ENCODE measurements at places on chromosomes 4 and X.

GRCh38 chrX:119007189-119007770, 32.9 kb downstream of the LONRF3 start:
- DNase-seq = no peak

- no peak for DNase-seq
Measured at GRCh38 chr4:51851090-51851936, 8.4 kb downstream of the DCUN1D4 start.

DNA sequence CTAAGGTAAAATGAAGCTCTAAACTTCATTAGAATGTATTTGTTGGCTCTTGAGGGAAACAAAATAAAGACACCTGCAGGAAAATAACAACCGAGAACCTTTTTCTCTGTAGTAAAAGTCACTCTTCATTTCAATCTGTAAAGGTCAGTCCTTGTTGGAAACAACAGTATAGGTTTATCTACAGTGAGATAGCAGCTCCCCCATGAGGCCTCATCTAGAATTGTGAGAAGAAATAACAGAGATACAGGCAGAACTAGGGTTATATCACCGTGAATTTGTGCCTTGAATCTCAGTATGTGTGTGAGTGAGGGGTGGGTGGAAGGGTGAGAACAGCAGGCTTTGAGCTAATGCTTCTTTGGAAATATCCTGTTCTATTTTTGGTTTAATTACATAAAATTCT, 107.8 kb upstream of the FMR1 start:
- DNase-seq = no peak

- no peak for DNase-seq
Measured at GRCh38 chr4:27000122-27000521, 139.5 kb downstream of the STIM2 start.

GRCh38 chrX:132710656-132711155, 221.9 kb upstream of the MBNL3 start:
- no peak for DNase-seq

DNA sequence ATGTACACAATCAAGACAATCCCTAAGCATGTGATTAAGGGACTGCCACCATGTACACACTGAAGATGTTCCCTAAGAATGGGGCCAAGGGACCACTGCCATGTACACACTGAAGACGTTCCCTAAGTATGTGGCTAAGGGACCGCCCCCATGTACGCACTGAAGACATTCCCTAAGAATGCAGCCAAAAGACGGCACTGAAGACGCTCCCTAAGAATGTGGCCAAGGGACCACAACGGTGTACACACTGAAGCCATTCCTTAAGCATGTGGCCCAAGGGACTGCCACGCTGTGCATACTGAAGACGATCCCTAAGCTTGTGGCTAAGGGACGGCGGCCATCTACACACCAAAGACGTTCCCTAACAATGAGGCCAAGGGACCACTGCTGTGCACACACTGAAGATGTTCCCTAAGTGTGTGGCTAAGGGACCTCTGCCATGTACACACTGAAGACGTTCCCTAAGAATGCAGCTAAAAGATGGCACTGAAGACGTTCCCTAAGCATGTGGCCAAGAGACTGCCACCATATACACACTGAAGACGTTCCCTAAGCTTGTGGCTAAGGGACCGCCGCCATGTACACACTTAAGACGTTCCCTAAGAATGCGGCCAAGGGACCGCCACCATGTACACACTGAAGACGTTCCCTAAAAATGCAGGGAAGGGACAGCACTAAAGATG, 26.4 kb downstream of the DHRSX start:
- DNase-seq = no peak

- no peak for DNase-seq
Measured at GRCh38 chr4:40182001-40182400, 14.8 kb upstream of the RHOH start.

GRCh38 chr4:120821977-120822376, 100.5 kb downstream of the PRDM5 start:
- DNase-seq = no peak

DNA sequence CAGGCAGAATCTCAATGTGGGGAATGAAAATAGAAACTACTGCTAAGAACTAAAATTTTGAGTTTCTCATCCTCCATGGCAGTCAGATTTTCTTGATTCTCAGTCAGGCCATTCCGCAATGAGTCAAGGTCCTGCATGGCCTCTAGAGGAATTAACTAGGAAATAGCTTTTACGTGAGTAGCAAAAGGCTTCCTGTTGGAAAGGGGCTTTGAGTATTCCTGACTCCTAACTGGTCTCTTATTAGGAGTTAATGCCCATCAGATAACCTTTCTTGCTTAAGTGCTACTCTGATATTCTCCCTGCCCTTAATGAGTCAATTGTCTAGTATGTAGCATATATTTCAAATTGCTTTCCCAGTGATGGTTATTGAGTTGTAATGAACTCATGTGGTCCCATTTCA, 65.7 kb upstream of the ARHGAP24 start:
- DNase-seq = peak; percentile 21

DNA sequence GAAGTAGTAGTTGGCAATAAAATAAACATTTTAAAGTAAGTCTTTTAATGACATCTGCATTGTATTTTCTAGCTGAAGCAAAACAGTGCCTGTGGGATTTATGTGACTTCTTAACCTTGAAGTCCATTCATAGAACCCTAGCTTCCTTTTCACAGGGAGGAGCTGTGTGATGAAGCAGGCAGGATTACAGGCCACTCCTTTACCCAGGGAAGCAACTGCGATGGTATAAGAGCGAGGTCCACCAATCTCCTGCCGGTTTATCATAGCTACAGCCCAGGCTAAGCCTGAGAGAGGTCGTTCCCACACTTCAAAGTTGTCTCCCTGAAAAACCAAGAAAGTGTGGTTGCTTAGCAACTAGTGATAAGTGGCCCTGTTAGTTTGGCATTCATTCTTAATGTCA, 7.0 kb downstream of the RPL36A start:
- DNase-seq = peak; percentile 56

- no peak for DNase-seq
Measured at GRCh38 chrX:3678328-3678727, 35.1 kb downstream of the PRKX start.

GRCh38 chrX:7993873-7994272, 66.7 kb upstream of the PNPLA4 start:
- no peak for DNase-seq

GRCh38 chrX:46573892-46574773, 568 bp downstream of the CHST7 start:
- DNase-seq = peak; percentile 31

DNA sequence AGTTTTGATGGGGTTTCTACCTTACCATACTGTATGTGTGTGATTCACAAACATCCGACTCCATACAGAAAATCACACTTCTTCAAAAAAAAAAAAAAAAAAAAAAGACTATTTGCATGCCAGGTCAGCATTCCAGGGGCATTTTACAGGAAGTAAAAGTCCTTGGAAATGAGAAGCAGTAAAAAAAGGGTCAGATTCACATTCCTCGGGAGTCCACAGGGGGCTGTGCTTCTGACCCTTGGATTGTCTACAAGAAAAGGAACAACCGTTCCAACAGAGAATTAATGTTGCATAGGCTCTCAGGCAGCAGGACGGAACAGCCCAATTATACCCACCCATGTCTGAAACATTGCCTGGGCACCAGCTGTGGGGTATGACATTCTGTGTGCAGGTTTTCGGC, 290.3 kb downstream of the LDB2 start:
- no peak for DNase-seq

DNA sequence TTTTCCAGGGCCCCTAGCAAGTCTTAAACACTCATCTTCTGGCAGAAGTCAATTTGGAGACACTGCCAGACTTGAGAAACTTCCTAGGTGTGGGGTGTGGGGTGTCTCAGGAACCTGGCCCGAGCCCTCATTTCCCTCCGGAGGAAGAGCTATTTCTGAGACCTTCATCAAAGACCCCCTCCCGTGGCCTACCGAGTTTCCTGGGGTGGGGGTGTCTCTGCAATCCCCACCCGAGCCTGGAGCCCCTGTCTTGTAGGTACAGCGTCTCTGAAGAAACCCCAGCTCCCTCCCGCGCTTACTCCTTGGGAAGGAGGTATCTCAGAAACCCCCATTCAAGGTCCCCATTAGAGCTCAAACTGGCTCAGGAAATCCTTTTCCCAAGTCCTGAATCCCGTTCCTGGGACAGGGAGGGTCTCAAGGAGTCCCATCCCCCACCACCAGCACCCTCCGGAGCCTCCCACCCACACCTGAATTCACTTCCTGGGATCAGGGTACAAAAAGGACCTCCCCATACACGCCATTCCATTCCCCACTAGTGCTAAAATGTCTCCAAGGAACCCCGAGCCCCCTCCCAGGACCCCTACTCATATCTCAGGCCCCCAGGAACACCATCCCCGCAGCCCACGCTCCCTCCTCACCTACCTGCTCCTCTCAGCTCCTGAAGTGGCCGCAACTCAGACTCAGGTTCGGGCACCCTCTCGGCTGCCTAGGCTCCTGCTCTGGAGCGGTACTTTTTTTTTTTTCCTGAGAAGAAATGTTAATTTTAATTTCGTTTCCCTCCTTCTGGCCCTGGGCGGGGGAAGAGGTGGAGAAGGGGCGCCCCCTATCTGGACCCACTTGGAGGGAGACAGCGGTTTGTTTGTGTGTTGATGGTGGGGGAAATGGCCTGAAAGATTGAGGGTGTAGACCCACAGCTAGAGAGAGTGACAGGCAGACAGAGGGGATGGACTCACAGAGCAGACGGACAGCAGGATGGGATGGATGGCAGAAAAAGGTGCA, 1.1 kb downstream of the SLC38A5 start:
- no peak for DNase-seq

DNA sequence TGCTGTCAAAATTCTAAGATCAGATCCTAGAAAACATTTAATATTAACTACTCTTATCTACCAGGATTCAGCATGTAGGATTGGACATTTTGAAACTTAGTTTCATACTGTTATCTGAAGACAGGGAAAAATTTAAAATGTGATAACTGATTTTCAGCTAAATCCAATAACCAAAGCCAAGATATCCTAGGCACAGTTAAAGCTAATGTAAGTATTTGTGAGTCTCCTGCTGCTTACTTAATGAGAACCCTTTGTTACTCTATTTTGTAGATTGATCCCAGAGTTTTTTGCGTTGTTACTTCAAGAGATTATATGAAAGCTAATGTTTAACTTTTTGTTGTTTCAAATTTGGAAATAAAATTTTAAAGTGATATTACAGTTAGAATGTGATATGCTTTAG, 2.0 kb downstream of the CPE start:
- DNase-seq = no peak

- DNase-seq = no peak
Measured at GRCh38 chrX:39592776-39593175, 505.0 kb downstream of the BCOR start.

DNA sequence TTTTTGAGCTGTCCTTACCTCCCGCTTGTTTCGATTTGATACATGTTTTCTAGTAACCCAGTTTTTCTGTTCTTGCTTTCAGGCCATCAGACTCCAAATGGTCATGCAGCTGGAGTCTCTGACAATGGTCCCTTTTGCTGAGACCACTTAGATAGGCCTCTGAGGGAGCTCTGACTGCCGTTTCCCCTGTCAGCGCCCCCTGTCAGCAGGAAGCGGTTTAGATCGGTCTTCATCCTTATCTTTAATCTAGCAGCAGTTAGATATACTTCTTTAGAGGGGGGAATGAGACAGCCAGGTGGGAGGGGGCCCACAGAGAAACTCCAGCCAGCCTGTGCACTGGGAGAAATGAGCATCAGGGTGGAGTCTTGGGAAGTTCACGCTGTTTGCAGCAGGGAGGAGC, 457.9 kb downstream of the GPAT3 start:
- DNase-seq = no peak

DNA sequence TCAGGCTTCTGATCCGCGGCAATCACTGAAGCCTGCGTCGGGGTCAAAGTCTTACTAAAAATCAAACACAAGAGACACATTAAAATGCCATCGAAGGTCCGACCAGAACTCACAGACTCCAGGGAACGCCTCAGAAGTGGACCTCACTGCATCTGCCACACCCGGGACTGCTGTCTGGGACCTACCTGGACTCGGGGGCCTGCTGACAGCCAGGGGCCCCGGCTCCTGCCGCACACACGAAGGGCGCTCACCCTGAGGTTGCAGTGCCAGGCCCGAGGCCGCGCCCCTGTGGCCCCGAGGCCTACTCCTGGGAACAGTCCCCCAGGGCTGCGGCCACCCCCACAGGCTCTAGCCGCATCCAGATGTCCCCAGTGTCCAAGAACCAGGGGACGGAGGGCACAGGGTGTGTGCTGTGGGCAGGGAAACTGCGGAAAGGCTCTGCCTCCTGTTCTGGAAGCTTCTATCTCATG, 7.4 kb downstream of the CTBP1 start:
- no peak for DNase-seq

- no peak for DNase-seq
Measured at GRCh38 chr4:183332447-183332846, 10.2 kb upstream of the CLDN24 start.

- peak; percentile 17 for DNase-seq
Measured at GRCh38 chr4:88599298-88599697, 7.0 kb downstream of the HERC3 start.

DNA sequence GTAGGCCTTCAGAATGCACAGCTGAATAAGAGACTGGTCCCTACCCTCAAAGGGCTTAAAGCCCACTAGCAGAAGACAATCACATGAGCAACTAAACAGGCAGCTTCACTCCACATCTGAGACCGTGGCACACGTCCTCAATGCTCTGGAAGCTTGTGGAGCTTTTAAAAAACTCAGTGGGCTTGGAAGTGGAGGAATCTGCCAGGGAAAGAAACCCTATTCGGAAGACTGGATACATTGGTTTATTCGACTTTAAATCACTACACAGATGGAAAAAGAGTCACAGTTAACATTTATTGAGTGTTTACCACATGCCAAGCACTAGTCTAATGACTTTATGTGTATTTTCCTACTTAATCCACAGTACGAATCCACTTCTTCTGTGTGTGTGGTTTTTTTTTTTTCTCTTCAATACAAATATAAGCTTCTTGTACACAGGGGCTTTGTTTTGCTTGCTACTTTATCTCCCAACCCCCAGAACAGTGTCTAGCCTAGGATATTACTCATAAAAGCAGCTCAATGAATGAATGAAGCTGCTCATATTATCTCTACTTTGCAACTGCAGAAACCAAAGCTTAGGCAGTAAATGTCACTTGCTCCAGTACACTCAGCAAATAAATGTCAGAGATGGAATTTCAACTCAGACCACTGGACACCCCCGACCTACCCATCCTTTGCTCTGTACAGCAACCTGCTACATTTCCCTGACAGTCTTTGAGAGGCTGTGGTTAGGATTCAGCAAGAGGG, 137.7 kb downstream of the LDB2 start:
- DNase-seq = no peak

DNA sequence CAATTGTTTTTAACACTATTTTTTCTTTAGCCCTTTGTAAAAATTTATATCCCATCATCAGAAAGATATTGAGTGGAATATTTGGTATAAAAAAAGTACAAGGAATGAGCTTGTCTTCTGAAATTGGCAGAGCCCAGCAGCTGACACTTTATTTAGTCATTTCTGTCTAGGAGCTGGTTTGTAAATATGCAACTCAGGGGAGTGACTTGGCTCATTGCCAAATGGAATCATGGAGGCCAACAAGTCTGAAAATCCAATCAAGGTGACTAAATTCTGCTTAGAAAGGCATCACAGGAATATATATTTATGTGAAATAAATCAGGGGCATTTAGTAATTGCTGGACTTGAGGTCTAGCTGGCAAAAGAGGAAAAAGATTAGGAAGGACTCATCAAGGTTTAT, 74.4 kb downstream of the OTC start:
- DNase-seq = no peak

- no peak for DNase-seq
Measured at GRCh38 chr4:155305619-155306018, 71.1 kb downstream of the MAP9 start.

- DNase-seq = no peak
Measured at GRCh38 chrX:23825675-23826074, 42.7 kb downstream of the SAT1 start.

- DNase-seq = no peak
Measured at GRCh38 chrX:37684973-37685372, 618 bp upstream of the XK start.
